ENCODE measurements at places on chromosomes 1 and 21.

DNA sequence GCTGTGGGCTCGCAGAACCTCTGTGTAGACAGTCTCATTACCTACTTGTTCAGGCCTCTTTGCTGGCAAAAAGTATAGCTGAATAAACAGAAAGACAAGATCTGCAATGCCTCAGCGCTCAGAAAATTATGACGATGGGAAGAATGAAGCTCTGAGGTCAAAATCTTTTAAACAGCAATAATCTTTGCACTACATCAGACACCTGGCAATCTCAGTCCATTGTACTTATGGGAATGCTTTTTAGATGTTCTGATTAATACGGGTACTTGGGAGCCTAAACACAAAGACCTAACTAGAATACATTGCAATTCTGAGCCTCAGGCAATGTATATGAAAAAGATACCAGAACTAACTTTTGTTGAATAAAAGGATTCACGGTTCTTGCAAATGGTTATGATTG is 410.7 kb downstream of the SMYD3 start:
- no peak for DNase-seq

GRCh38 chr1:1027791-1028190 is 7.9 kb downstream of the AGRN start:
- no peak for DNase-seq

- no peak for DNase-seq
Observed at GRCh38 chr21:41228492-41228891, 60.5 kb downstream of the BACE2 start.

DNA sequence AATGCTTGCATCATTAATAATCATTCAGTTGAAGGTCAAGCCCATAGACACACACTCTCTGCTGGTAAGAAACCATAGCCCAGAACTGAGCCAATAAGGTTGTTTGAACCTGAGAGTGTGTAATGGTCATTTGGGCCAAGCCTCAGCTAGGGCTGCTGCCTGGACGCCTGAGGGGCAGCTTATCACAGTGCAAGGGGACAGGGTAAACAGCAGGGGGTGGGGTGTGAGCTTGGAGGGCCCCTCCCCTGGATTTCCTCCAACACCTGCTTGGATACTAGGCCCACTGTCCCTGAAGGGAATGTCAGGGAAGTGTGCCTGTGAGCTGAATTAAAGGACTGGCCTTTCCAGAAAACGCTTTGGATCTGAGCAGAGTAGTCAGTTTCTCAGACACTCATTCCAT is 24.6 kb upstream of the CNTN2 start:
- no peak for DNase-seq

DNA sequence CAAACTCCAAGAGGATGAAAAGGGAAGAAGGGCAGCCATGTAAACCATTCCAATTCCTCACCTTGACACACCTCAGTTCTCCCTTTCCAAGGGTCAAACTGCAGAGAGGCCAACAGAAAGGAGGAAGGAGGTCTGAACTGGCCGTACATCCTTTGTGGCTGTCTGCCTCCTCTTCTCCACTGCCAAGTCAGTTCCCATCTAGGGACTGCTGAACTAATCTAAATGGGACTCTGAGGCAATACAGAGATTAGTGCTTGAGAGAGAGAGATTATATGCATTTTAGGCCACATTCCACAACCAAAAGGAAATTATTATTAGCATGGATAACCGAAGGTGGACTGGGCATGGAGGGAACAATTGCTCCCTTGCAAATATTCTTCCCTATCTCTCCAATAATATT is 2.7 kb downstream of the ARHGEF11 start:
- no peak for DNase-seq

Measured in activated T-cell treated with anti-CD3 and anti-CD28 coated beads, Interleukin-2, amount 50 U/mL, for 24 hours (primary cell).